Stimulated activated CD4-positive, alpha-beta T cell treated with anti-CD3 and anti-CD28 coated beads, Interleukin-4, amount 100 ng/mL, for 4 hours (primary cell): ENCODE measurements at places on chromosomes 4 and X.

DNA sequence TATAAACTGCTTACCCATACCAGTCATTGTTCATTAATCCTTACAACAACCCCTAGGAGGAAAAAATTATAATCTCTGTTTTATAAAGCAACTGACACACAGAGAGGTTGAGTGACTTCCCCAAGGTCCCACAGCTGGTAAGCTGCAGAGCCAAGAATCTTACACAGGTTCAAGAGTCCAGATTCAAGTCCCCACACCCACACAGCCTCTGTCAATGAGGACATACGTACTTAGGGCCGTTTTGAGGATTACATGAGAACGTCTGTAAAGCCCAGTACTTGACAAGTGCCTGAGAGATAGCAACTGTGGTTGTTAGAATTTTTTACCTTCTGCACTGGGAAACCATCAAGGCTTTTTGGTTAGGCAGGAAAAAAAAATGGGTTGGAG is 556 bp upstream of the SLC25A43 start:
- no peak for DNase-seq

DNA sequence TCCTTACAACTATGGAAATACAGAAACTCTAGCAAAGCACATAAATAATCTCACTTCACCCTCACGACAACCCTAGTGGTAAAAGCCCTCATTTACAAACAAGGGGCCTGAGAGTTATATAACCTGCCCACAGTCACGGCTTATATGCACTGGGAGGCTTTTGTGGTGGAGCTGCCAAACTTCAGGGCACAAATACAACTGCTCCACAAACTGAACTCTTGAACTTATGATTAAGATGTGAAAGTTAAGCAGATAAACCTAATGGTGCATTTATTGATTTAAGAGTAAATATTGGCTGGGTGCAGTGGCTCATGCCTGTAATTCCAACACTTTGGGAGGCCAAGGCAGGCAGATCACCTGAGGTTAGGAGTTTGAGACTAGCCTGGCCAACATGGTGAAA is 19.0 kb downstream of the SLC2A9 start:
- no peak for DNase-seq

GRCh38 chr4:89894649-89895550 is at the start of gene MMRN1:
TSS of gene MMRN1 (plus strand) at chr4:89894854. CDS start at chr4:89894972, 118 bp downstream.
- DNase-seq, result no peak

DNA sequence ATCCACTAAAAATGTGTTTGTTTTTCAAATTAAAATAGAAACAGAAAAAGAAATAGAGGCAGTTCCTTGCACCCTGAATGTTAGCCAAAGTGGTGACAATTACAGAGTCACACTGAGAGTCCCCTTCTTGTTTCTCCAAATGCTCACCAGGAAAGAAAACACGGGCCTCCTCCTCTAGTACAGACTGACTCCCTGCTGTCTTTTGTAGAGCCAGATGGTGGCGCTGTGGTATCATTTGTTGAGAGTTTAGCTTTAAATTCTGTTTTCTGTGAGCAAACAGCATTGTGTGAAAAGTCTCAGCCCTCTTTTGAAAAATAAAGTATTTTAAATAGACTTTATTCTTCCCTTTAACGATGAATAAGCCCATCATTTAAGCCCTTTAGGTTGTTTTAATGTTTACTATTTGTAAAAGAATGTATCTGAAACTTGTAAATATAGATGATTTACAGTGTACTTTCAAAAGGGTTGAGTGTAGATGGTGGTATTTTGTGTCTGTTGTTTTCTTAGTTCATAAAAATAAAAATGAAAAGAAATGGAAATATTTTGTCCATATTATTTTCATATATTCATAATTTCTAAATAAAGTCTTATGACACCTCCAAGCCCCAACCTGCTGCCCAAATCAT is 36.9 kb upstream of the ATOH1 start:
- peak; percentile 4 for DNase-seq

- no peak for DNase-seq
Measured at GRCh38 chr4:16442296-16442695, 216.0 kb upstream of the TAPT1 start.

GRCh38 chr4:95506264-95506663 is 42.5 kb downstream of the UNC5C start:
- no peak for DNase-seq
